Mesenchymal stem cell (in vitro differentiated cells and primary cell): ENCODE measurements at places on chromosomes 13 and 19.
A peak's percentile ranks its signal among the peaks of the same experiment; 100 is the strongest.

DNA sequence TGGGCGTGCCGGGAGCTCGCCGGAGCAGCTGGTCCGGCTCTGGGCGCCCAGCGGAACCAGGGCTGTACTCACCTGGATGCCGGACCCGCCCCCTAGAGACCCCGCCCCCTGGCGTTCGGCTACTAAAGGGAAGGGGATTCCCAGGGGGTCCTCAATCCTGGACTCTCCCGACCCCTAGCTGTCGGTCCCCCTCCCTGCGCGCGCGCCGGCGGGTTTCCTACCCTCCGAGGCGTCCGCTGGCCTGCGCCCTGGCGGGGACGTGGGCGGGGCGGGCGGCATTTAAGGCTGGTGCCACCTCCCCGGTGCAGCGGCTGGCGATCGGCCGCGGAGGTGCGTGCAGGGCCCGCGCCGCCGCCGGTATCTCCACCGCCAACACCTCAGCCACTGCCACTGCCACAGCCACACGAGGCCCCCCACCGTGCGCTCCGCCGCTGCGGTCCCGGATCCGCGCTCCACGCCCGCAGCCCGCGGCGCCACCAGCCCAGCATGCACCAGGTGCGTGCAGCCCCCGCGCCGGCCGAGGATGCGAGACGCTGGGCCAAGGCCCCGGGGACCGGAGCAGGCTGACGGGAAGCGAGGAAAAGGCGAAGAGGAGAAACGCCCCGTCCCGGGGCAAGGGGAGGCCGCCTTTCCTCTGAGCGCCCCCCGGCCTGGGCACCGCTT, at the start of gene ATP12A:
Gene ATP12A (plus strand): TSS at position 151 of the 663 bp plus-strand sequence. CDS start 336 bp downstream, at position 487.
- no peaks in the 10 kb centered on the region for H3K36me3 ChIP-seq
- H3K27ac ChIP-seq: no peak within 1 kb of the TSS
- peak within 1 kb of the TSS; percentile 49 for H3K4me3 ChIP-seq

- no peaks in the 10 kb centered on the region for H3K4me1 ChIP-seq
- H3K4me3 ChIP-seq: no peak overlapping the region
- H3K36me3 ChIP-seq: no peaks in the 10 kb centered on the region
- no peaks in the 10 kb centered on the region for H3K27me3 ChIP-seq
Observed at GRCh38 chr19:5795382-5795919, 4.5 kb upstream of the DUS3L start.

GRCh38 chr13:74747186-74747955, 613.2 kb upstream of the KLF12 start:
- no peak for DNase-seq
- H3K36me3 ChIP-seq: no peaks in the 10 kb centered on the region
- peaks cover 5% of the 10 kb centered on the region for H3K4me1 ChIP-seq
- H3K4me3 ChIP-seq: no peak overlapping the region

DNA sequence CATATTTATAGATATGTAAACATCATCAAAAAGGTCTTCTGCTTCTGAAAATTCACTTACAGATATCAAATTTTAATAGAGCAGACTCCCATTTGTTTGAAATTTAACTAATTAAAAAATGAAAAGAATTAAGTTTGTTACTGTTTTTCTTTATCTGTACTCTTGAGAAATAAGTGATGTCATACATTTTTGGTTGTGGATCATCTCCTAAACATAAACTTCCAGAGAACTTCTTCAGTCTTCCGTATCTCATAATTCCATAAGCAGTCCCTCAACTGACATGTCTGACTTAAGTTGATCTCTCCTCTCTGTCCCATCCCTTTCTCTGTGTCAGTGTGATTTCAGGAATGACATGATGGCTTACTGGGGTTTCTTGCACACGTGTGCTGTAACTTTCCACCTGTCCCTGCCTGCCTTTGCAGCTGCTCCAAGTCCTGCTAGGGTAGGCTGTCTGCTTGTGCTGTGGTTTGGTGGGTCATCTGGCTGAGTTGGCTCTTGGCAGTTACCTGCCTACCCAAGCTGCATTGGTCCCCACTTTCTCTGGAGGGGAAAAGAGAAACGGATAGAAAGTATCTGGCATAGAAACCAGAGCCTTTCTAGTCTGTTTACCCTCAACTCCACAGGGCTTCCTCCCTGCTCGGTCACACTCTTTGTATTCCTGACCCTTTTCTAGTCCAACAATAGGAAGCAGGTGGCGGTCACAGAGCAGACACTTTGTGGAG, 127.1 kb downstream of the GGACT start:
- no peak overlapping the region for H3K4me3 ChIP-seq
- peak; percentile 12 for DNase-seq
- H3K4me1 ChIP-seq: peaks cover 2% of the 10 kb centered on the region
- no peaks in the 10 kb centered on the region for H3K27me3 ChIP-seq
